ENCODE measurements at places on chromosomes 2 and 18.

- no peak for DNase-seq
Observed at GRCh38 chr2:172101821-172102390, 794 bp downstream of the DLX2 start.

DNA sequence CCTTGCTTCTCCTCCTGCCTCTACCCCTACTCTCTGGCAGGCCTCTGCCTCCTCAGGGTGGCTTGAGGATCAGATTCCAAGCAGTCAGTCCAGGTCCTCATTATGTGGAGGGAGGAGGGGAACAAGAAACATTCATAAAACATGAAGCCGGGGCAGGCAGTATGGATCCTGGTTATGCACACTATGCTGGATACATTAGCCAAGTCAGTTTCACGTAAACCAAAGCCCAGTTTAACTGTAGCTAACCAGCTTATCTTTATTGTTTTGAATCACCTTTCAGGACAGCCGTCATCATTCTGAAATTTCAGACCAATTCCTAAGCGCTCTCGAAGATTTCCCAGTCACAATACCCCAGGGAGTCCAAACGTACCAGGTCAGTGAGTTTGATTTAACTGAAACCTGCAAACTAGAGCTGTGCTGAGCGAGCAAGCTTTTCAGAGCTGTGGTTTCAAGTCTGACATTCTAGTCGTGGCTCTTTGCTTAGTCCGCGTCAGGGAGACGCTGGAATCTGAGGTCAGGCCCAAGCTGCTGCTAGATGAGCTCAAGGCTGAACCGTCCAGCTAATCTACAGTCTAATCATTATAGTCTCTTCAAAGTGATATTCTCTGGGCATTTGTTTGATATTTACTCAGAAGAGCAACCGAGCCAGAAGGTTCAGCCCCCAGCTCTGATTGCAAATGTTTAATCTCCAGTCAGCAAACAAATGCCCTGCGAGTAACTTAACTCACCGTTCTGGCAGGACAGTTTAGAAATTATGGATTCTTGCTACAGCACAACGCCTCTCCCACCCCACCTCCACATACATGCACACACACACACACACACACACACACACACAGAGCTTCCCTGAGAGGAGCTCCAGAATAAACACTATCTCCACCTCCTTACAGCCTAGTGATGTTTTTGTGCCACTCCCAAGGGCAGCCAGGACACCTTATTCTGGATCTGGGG, 63.8 kb upstream of the BZW1 start:
- DNase-seq, result no peak

- DNase-seq, result peak; percentile 11
Observed at GRCh38 chr2:64750001-64750816, 96.5 kb upstream of the SERTAD2 start.

DNA sequence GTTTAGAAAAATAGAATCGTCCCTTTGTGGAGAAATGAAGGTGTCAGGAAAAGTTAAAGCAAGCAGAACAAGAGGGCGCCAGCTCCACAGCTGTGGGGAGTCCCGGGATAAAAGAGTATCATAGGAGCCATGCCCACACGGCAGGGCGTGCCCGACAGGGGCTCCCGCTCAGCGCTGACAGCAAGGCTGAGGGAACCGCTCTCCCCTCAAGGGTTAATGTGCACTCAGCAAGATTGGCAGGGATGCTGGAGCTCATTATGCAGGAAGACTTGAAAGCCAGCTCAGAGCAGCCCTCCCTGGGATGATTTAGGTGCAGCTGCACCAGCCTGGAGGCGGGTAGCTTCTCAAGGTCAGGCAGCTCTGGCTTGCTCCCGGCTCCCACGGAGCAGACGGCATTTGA, 500.2 kb downstream of the EIPR1 start:
- DNase-seq, result no peak

- no peak for DNase-seq
Observed at GRCh38 chr2:177245010-177245422, 19.5 kb downstream of the NFE2L2 start.

DNA sequence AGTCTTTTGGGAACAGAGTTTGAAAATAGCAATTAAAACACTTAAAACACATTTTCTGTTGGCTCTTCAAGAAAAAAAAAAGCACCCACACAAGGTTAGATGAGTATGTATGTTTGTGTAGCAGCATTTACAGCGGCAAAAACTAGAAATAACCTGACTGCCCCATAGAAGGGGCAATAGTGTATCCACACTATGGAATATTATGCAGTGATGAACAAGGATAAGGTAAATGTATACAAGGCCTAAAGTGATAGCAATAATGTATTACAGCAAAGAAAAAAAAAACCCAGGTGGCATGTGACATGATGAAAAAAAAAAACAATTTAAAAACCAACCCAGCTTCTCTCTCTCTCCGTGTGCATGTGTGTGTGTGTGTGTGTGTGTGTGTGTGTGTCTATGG, 34.8 kb downstream of the POLR1A start:
- DNase-seq, result no peak

Measured in activated CD8-positive, alpha-beta memory T cell treated with anti-CD3 and anti-CD28 coated beads for 1 hour (primary cell).